ENCODE measurements at places on chromosomes 2 and 18. TPM values are rescaled to one million over a fixed set of nuclear protein-coding genes. Genes with fewer than 3 reads are reported as not detected.

The LAMA1 gene
- total RNA-seq: 0.20 TPM

The SCYGR2 gene
- total RNA-seq: not detected

The CYS1 gene
- under 0.01 TPM for total RNA-seq

The MERTK gene
- total RNA-seq: 21.6 TPM

The CAVIN2 gene
- total RNA-seq: 252 TPM

The ALKAL2 gene
- total RNA-seq: not detected

The AKAIN1 gene
- total RNA-seq: not detected

The TRIB2 gene
- 49.5 TPM for total RNA-seq

DNA sequence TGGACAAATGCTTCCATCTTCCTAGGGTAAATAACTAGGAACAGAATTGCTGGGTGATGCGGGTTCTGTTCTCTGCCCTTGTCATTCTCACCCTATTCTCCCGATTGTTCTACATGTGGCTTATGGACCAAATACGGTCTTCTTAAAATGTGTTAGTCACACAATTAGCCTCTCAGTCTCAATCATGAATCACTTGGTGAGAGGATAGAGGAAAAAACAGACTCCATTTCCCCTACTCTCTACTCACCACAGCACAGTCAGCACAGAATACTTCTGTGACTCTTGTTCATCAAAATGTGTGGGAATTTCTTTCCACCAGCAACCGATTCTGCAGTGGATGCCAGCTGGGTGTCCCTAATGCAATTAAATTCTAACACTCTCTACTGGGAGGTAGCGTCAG lies 125.2 kb downstream of the SH3BP4 start:
- DNase-seq: peak; percentile 51

GRCh38 chr2:231785822-231786176 lies 446 bp upstream of the COPS7B start:
- no peak for DNase-seq

DNA sequence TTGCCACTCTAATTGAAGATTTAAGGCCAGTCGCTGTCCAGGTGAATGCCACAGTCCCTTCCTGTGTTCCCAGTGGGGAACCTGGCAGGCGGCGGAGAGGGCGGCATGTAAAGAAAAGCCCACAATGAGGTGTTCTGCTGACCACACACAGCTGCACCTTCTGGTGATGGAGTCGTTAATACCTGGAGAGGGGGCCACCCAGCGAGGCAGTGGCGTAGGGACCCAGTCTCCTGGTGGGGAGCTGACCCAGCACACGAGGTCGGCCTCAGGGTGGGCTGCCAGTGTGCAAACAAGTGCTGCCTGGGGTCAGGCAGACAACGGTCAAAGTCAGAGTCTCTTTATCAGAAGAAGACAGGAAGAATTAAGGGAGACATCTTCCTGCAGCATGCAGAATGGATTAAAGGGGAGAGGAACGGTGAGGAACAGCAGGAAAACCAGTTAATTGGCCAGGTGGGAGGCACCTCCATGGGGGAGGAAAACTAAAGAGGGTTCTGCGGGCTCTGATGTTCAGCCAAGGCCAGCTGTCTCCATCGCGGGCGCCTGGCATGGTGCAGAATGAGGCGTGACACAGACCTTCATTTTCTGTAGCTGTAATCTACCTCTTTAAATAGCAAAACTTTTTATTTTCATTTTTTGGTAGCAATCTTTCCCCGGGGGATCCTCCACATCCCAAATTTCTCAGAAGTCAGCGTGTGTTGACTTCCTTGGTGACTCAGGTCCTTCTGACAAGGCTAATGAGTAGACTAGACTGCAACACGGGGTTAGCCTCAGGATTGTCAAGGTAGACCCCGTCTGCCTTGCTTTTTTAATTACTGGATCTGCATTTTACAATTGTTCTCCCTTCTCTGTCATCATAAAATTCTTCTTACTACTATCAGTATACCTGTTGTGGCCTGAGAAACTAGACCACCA lies 78.3 kb downstream of the SMAD7 start:
- peak; percentile 45 for DNase-seq

- no peak for DNase-seq
These were observed 36.7 kb downstream of the CCDC138 start for GRCh38 chr2:108823286-108823685.

Measured in lung microvascular endothelial cell (primary cell).